A549 treated with ZK216348 at 1 μM for 4 hours (cell line): ENCODE measurements at places on chromosomes 7 and 10. TPM values are rescaled to one million over a fixed set of nuclear protein-coding genes. Genes with fewer than 3 reads are reported as not detected.

The NPY4R gene
- 31.8 to 57.9 TPM (median 44.7 TPM) in 5 replicates for total RNA-seq

The CCDC71L gene
- total RNA-seq, result 9.6 to 17.8 TPM (median 14.1 TPM) in 5 replicates

The VDAC2 gene
- total RNA-seq, result 295 to 365 TPM (median 306 TPM) in 5 replicates

The FAM200A gene
- 4.2 to 6.9 TPM (median 6.8 TPM) in 5 replicates for total RNA-seq

The PCLO gene
- 0.85 to 1.6 TPM (median 1.1 TPM) in 5 replicates for total RNA-seq

The ZRANB1 gene
- 6.4 to 10.2 TPM (median 9.5 TPM) in 5 replicates for total RNA-seq

The IKZF5 gene
- 4.8 to 6.6 TPM (median 6.0 TPM) in 5 replicates for total RNA-seq

The FFAR4 gene
- total RNA-seq, result 0.12 to 0.33 TPM (median 0.22 TPM) in 5 replicates

The OR13A1 gene
- total RNA-seq, result not detected in 5 replicates

The EFCAB10 gene
- 1.7 to 5.2 TPM (median 2.5 TPM) in 5 replicates for total RNA-seq

The NUTM2A gene
- 0.05 to 0.13 TPM (median 0.09 TPM) in 4 of 5 replicates, not detected in the other for total RNA-seq
